ENCODE measurements at places on chromosomes 16 and 17.
A peak's percentile ranks its signal among the peaks of the same experiment; 100 is the strongest.

- no peak for DNase-seq
These were observed 35.2 kb downstream of the USP7 start for GRCh38 chr16:8928467-8928957.

GRCh38 chr16:84643180-84643583 lies 5.1 kb upstream of the KLHL36 start:
- DNase-seq, result peak; percentile 88

GRCh38 chr17:50689956-50690886 lies 17.5 kb downstream of the ANKRD40 start:
- no peak for DNase-seq

GRCh38 chr17:34998205-34998604 lies 17.9 kb downstream of the LIG3 start:
- DNase-seq, result peak; percentile 62

- DNase-seq, result no peak
These were observed 6.1 kb upstream of the RNF157 start for GRCh38 chr17:76246080-76247066.

DNA sequence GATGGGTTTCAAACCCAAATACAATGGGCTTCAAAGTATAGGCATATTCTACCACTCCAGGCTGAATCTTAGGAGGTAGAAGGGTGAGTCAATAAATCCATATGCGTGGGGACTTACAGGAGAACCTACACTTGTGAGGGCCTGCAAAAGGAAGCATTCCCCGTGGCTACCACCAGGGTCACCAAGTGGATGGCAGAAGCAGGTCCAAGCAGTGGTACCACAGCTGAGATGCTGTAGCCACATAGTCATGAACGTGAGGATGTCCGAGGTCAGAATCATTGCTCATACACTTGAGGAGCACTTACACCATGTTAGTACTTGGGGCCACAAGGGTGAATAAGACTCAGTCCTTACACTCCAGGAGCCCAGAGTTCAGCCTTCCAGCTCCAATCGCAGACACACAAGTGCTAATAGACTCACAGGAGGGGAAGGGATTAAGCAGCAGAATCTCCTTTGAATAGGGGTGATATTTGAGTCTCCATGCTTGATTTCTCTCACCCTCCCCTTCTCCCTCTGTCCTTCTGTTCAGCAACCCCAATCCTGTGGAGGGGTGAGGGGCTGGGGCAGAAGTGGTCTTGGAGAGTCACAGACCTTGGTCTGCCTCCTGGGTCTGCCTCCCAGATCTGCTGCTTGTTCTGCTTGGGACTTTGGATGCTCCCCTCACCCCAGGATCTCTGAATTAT lies 42.5 kb upstream of the ASIC2 start:
- no peak for DNase-seq
